ENCODE measurements at places on chromosomes 7 and 10. TPM values are rescaled to one million over a fixed set of nuclear protein-coding genes. Genes with fewer than 3 reads are reported as not detected.

TET1 gene
- total RNA-seq: 3.3 TPM

CCDC136 gene
- total RNA-seq: 12.1 TPM

ASB10 gene
- total RNA-seq: not detected

NEUROG3 gene
- total RNA-seq: not detected

PRKG1 gene
- 60.1 TPM for total RNA-seq

PHYHIPL gene
- total RNA-seq: not detected

HYAL4 gene
- not detected for total RNA-seq

CYP2W1 gene
- total RNA-seq: not detected

ACTL6B gene
- not detected for total RNA-seq

SNCG gene
- total RNA-seq: 8.7 TPM

ADRB1 gene
- total RNA-seq: not detected

WEE2 gene
- not detected for total RNA-seq

AZGP1 gene
- not detected for total RNA-seq

HIPK2 gene
- total RNA-seq: 9.2 TPM

ICA1 gene
- under 0.01 TPM for total RNA-seq

FRMD4A gene
- 26.9 TPM for total RNA-seq

CYP2C9 gene
- total RNA-seq: not detected

CTAGE4 gene
- total RNA-seq: 0.17 TPM

CPN1 gene
- total RNA-seq: not detected

CAV1 gene
- 174 TPM for total RNA-seq

TUBAL3 gene
- not detected for total RNA-seq

BMPR1A gene
- total RNA-seq: 61.8 TPM

ANKRD22 gene
- 0.17 TPM for total RNA-seq

PLXNA4 gene
- total RNA-seq: 1.2 TPM

TLX1 gene
- total RNA-seq: not detected

STAG3 gene
- 0.50 TPM for total RNA-seq

POM121 gene
- total RNA-seq: 4.8 TPM

CXCL12 gene
- 611 TPM for total RNA-seq

STEAP2 gene
- total RNA-seq: 29.8 TPM

FKBP9 gene
- total RNA-seq: 274 TPM

OGDHL gene
- under 0.01 TPM for total RNA-seq

C10orf105 gene
- total RNA-seq: under 0.01 TPM

NEBL gene
- total RNA-seq: 0.33 TPM

LIPJ gene
- 0.26 TPM for total RNA-seq

ASCC1 gene
- total RNA-seq: 42.1 TPM

NMT2 gene
- total RNA-seq: 21.0 TPM

CPEB3 gene
- total RNA-seq: 0.66 TPM

SFTPD gene
- not detected for total RNA-seq

UNCX gene
- not detected for total RNA-seq

SPAM1 gene
- not detected for total RNA-seq

ZMIZ2 gene
- 9.1 TPM for total RNA-seq

TPK1 gene
- total RNA-seq: 4.1 TPM

DGKI gene
- 2.1 TPM for total RNA-seq

IL2RA gene
- total RNA-seq: not detected

All from fibroblast of lung (primary cell).